Cortex of kidney (tissue), 1 donor: ENCODE measurements at places on chromosomes 3 and 15.

DNA sequence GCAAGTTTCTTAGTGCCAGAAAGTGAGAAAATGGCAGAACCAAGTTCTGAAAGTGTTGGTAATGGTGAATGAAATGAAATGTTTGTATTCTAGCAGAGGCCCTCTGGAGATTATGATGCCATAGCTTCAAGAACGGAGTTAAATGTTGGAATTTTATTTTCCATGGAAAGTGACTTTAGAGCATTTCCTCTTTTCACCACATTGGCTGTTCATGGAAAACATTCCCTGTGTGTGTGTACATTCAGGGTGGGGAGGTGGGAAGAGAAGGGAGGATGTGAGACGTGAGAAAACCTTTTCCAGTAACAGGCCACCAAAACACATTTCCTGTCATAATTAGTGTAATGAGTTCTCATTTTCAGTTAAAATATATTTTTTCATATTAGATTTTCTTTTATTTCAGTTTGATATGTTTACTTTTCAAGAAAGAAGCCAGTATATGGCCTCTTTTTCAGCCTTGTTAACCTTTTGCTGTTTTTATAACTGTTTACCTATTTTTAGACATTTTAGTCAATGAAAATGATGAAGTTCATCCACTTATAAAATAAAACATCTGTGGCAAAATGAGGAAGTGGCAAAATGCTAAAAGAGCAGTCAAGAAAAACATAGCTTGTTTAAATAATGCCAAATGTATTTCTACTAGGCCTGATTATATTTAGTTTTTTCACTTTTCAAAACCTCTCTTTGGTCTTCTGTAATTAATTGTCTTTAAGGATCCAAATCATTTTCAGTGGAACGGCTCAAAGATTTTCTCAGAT is 21.6 kb downstream of the SAMMSON start:
- DNase-seq = no peak

- no peak for DNase-seq
Measured at GRCh38 chr3:26498271-26498670, 124.3 kb upstream of the LRRC3B start.

DNA sequence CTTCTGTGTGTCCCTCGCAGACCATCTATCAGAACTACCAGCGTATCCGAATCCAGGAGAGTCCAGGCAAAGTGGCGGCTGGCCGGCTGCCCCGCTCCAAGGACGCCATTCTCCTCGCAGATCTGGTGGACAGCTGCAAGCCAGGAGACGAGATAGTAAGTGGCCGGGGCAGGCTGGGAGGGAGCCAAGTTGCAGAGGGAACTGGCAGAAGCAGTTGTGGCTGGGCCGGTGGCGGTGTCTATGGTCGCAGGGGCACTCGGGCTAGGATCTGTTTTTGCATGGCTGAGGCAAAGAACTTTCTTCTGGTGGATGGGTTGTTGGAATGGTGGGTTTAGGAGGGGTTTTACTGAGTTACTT is 10.1 kb downstream of the MCM2 start:
- DNase-seq = no peak

DNA sequence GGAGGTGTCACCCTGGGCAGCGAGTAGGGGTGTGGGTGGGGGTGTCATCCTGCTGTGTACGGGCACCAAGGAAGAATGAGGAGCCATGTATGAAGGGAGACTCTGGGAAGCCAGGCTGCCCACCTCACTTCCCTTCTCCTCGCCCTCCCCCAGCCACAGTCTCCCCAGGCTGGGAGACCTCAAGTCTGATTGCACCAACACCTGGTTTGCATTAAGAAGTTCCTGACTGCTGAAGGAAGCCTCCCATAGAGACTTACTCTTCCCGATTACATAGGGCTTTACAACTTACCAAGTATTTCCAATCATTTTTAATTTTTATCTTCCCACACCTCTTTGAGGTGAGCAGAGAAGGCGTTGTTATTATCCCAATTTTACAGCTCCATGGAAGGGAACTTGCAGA is 29.5 kb upstream of the SMAD3 start:
- no peak for DNase-seq

DNA sequence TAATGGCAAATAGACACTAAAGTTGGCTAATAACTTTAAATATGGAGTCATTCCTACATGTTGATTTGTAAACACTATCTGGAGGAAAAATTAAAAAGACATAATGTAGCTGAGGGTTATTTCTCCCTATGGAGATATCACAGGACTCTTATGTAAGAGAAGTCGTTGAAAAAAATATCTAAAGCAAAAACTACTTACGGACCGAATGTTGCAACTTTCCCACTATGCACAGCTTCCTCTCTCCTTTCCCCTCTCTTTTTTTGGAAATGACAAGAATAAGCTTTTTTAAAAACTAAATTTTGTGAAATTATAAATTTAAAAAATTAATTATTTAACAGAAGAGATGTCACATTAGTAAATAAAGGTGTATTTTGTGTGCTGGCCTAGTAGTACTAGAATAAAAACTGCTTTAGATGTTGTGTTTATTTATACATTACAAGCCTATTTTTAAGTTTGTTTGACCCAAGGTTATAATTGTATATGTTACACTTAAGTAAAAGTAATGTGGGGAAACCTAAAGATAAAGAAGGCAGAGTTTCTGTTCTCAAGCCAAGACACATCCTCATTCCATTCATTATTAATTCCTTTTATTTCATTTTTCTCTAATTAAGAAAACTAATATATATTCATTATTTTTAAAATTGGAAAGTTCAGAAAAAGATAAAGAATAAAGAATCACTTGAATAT is 20.7 kb upstream of the PPARG start:
- no peak for DNase-seq

GRCh38 chr3:108931035-108931434 is 22.6 kb downstream of the GUCA1C start:
- DNase-seq = no peak

GRCh38 chr3:173750095-173750494 is 352.6 kb downstream of the NLGN1 start:
- no peak for DNase-seq

DNA sequence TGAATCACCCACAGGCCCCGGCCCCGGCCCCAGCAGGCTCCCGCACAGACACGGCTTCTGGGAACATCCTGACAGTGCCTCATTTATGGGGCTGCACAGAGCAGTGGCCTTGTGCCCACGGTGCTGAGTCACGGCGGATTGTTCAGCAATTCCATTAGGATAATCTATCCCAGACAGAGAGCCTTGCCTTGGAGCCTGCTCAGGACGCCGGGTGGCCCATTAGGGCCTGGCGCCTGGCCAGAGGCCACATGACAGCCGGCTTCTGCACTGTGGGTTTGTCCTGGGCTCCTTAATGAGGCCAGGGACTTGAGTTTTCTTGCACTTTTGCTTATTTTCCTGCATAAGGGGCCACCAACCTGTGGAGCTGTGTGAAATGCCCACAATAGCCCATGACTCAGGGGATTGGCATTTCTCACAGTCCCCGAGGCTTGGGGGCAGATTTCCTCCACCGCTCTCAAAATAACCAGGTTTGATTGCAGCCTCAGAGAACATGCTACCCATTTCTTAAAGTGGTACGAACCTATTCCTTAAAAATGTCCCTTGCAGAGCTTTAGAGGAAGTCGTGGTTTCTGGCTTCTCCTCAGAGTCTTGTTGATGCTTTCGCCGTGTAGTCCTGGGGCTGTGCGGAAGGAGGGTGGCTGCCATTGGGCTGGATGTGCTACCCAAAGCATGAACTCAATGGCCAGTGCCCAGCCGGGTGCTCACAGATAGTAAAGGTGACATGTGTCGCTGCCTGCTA is 19.0 kb downstream of the SYNM start:
- DNase-seq = no peak

DNA sequence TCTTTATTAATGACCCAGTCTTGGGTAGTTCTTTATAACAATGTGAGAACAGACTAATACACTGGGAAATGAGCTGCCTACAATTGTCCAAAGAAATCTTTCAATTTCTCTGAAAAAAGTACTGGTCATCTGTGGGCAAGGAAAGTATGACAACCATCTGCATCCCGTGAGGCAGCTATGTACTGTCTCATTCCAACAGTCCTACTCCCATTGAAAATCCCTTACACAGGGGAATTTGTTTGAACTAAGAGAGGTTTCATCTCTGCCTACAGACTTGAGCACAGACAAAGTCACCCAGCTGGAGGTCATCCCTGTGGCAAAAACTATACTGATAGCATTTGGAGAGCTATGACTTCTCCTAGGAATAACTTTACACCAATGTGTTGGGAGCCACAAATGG is 27.1 kb downstream of the SHC4 start:
- DNase-seq = no peak

DNA sequence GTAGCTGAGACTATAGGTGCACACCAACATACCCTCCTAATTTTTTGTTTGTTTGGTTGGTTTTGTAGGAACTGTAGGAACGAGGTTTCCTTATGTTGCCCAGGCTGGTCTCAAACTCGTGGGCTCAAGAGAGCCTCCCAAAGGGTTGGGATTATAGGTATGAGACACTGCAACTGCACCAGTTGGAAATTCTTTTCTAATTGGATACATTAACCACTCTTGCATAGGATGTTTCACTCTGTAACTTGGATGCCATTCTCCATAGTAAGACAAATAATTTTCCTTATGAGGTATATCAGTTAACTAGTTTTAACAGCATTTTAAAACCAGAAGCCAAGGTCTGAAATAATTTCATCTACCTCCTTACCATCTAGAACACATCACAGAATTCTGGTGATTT is 6.7 kb upstream of the ALCAM start:
- DNase-seq = no peak

- DNase-seq = no peak
Measured at GRCh38 chr3:194867270-194867983, 181.7 kb downstream of the FAM43A start.

DNA sequence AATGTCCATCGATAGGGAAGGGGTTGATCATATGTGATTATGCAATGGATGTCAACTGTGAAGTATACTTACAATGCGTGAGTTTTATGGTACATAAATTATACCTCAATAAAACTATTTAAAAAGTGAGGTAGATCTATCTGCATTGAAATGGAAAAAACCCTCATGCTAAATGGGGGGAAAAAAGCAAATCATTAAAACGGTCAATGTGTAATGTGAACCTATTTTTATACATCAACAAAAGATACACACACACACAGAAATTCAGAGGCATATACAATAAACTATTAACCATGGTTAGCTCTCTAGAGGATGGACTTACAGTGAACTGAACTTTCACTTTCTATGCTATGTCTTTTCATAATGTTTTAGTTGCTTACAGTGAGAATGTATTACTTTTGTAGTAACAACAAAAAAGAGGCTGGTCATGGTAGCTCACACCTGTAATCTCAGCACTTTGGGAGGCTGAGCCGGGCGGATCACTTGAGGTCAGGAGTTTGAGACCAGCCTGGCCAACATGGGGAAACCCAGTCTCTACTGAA is 23.1 kb downstream of the STIMATE start:
- DNase-seq = no peak

GRCh38 chr3:79729096-79729495 is 38.7 kb downstream of the ROBO1 start:
- no peak for DNase-seq

- no peak for DNase-seq
Measured at GRCh38 chr3:88038566-88038965, 20.2 kb downstream of the CGGBP1 start.

DNA sequence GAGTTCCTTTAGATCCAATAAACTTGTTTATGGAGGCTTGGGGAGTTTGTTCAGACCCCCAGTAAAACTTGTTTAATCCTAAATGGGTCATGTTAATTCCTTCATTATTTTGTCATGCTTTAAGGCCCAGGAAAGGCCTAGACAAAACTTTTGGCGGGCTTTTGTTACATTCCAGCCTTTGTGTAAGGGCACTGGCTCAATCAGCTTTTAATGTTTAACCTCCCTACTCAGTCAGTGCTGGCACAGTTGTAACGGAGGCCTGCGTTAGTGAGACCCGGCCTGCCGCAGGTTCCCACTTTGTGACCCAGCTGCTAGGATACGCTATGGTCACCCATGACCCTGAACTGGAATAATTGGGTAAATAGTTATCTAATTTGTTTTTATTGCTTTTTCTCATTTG is 59.2 kb downstream of the OXSM start:
- DNase-seq = no peak

- no peak for DNase-seq
Measured at GRCh38 chr3:128083980-128084674, 31.9 kb downstream of the SEC61A1 start.

DNA sequence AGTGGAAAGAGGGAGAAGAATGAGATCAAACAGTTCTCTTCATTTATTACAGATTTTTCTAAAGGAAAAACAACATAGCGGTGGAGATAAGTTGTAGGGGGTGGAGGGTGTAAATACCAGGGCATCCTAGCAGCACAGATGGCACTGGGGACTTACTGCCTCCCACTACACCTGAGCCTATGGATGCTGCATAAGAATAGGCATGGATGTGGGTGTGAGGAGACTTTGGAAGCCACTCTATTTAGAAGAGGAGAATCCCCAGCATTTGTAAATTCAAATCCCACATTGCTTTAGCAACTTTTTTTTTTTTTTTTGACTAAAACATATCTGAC is 27.4 kb upstream of the IL1RAP start:
- DNase-seq = no peak

- no peak for DNase-seq
Measured at GRCh38 chr3:37181756-37182155, 7.4 kb upstream of the LRRFIP2 start.

GRCh38 chr3:13420831-13421765 is 976 bp upstream of the NUP210 start:
- no peak for DNase-seq

DNA sequence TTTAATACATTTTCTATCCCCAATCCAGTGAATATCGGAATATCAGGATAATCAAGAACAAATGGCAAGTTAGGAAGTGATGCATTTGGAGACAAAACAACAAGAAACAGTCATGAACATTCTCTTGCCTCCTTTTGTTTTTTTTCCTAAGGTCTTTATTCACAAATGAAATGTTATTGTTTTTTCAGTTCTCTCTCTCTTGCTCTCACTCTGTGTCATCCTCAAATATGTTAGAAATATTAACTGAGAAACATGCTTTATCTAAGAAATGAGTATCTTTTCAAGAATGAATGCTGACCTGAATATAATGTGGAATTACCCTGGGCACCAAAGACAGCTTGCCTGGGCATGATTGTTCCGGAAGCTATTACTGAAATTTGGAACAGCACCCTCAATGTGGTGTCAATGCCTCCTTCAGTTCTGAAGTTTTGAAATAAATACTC is 51.3 kb downstream of the RBMS3 start:
- DNase-seq = no peak

DNA sequence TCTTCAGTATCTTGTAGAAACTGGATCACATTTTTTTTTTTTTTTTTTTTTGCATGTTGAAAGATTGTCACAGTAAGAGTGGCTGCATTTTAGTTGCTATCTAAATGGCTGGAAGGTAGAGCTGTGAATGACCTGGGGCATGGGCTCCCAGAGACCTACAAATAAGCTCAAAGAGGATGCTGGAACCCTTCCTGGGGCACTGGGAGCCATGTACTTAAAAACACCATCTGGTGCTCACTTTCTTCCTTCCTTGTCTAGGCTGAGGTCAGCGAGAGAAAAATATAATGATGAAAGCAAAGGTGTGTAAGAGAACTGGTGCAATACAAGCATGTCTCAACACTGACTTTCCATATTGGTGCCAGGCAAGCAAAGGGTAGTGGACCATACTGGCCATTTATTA is 323.9 kb downstream of the SV2B start:
- no peak for DNase-seq

- no peak for DNase-seq
Measured at GRCh38 chr3:188026191-188026968, 127.6 kb upstream of the LPP start.

- DNase-seq = no peak
Measured at GRCh38 chr3:13045904-13046568, 27.2 kb downstream of the IQSEC1 start.

- DNase-seq = no peak
Measured at GRCh38 chr15:38843736-38844590, 279.3 kb upstream of the RASGRP1 start.

- DNase-seq = no peak
Measured at GRCh38 chr15:57463360-57463759, 87.1 kb downstream of the CGNL1 start.

- no peak for DNase-seq
Measured at GRCh38 chr3:108602935-108603294, 13.4 kb downstream of the DZIP3 start.
